ENCODE measurements at places on chromosomes 2 and 18.

DNA sequence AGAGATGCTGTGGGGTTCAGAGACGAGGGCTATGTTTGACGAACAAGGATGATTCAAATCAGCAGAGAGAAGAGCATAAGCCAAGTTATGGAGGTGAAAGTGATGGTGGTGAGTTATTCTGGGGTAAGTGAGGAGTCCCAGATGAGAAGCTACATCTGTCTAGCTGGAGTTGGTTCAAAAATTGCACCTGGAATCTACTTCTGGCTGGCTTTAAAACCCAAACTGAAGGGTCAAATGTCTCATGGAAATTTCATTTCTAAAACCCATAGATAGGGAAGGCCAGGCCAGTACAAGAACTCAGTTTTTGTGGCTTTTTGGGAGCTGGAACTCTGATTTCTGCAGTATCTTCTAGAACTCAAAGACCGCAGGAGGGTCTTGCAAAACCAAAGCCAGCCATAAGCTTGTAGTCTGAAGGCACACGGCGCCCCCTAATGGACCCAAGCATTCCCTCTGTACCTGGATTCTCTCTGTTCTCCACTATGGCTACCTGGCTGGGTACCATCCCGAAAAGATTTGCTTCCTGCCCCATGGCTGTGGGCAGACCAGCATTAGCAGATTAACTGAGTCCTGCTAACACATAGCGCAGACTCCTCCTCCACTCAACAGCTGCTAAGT is 229.1 kb upstream of the SLC14A2 start:
- no peak for DNase-seq

GRCh38 chr2:62556086-62556485 is 50.1 kb upstream of the TMEM17 start:
- DNase-seq = no peak

DNA sequence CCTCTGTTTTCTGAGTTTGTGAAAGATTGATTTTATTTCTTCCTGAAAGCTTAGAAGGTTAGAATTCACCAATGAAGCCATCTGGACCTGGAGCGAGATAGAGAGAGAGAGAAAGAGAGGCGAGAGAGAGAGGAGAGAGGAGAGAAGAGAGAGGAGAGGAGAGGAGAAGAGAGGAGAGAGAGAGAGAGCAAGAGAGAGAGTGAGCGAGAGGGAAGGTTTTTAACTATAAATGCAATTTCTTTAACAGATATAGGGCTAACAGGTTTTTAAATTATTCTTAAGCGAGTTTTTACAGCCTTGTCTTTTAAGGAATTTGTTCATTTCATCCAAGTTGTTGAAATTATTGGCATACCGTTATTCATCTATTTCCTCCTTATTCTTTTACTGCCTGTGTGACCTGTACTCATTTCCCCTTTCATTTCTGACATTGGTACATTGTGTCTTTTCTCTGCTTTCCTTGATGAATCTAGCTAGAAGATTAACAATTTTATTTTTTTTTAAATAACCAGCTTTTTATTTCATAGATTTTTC is 56.1 kb downstream of the BABAM2 start:
- DNase-seq = no peak

DNA sequence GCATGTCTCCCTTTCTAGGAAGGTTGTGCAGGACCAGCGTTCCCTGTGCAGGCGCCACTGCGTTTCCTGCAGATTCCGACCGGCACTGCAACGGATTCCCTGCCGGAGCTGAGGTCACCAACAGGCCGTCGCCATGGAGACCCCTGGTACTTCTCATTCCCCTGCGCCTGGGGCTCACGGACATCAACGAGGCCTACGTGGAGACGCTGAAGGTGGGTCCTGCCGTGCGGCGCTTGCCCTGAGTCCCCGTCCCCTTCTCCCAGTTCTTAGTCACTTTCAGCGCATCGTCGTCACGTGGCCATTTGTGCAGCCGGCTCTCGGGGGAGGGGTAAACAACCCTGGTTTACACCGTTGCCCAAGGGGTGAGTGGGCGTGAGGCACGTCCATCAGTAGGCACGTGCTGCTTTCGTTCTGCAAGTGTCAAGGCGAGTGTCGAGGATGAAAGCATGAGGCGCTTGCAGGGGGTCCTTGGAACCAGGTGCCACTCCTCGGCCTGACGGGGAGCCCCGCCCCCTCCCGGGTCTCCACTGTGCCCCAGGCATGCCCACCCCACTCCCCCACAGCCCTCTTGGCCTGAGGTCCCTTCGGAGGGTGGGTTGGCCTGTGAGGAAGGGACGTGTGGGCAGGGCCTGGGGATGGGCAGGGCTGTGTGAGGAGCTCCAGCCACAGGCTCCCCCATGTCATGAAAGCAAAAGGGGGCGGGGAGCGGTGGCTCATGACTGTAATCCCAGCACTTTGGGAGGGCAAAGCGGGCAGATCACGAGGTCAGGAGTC is 19.8 kb downstream of the DTYMK start:
- DNase-seq = no peak

DNA sequence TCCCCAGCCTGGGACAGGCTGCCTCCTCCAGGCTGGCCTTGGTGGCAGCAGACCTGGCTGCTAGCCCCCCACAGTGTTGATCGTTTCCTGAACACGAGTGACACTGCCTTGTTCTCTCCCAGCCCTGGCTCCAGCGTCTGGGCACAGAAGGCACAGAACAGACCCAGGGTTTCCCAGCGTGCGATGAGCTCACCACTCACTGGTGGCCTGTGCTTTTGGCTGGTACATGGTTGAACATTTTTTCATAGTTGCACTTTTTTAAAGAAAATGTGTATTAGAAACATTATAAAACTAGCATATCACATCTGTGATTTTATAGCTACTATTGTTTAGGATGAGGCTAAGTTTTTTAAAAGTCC is 40.9 kb downstream of the SCTR start:
- DNase-seq = no peak

DNA sequence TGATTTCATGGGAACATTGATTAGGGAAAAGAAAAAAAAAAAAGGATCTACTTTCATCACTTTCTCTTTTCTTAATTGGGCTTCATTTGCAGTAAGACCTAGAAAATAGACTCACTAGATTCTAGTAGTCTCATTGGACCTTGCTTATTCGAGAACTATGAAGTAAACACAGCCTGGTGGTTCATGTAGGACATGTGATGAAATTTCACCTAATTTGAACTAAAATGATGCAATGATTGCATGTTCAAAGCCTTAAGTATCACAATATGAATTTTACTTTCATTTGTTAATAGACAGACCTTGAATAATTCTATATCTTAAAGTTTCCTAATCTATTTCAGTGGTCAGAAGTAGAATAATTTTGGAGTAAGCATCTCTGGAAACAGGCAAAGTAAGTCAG is 688.9 kb upstream of the NRXN1 start:
- DNase-seq = no peak

All from dorsolateral prefrontal cortex (tissue), 122 donors.